ENCODE measurements at places on chromosomes 6 and 20.

- no peak for DNase-seq
These were observed 91.7 kb upstream of the KCNQ5 start for GRCh38 chr6:72530152-72530551.

DNA sequence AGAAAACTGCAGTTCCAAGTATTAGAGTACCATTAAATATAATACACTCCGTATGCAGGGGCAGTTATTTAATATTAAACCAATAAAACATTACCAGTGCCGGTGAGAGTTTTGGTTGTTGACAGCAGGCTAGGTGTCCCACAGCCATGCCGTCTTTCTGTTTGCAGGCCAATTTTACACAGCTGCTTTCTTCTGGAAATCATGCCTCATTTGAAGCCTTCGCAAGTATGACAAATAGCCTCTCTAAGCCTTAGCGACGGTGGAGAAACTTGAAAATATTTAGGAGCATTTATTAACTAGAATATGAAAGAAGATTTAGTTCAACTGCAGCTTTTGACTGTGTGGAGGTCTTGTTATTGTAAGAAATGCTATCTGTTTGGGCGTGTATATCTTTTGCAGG, 226.0 kb downstream of the BMP2 start:
- DNase-seq: no peak

DNA sequence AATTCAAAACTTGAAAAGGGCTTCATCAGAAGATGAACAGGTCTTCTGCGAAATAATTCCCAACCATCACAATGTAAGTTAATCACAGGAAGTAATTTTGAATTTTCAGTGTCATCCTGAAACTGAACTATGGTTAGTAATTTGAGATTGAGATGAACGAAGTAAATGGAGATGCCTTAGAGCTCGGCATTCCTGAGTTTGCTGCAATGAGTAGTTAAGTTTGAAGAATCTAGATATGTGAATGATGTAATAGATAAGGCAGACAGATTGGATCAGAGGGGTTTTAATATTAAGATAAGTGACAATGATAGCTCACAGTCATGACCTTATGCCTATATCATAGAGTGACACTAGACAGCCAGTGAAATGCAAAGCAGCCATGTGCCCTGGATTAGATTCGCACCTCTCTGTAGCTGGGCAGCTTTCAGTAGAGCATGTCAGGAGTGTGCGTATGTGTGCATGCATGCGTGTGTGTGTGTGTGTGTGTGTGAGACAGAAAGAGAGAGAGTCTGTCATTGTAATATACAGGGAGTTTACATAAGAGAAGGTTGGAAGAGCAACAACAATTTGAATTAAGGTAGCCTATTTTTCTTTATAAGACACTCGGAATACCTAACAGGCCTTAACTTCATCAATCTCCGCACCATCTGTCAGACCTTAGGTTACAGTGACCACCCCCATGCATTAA, 233.0 kb downstream of the GMPR start:
- DNase-seq: no peak

GRCh38 chr20:50987493-50988210, 29.0 kb downstream of the MOCS3 start:
- peak; percentile 57 for DNase-seq

DNA sequence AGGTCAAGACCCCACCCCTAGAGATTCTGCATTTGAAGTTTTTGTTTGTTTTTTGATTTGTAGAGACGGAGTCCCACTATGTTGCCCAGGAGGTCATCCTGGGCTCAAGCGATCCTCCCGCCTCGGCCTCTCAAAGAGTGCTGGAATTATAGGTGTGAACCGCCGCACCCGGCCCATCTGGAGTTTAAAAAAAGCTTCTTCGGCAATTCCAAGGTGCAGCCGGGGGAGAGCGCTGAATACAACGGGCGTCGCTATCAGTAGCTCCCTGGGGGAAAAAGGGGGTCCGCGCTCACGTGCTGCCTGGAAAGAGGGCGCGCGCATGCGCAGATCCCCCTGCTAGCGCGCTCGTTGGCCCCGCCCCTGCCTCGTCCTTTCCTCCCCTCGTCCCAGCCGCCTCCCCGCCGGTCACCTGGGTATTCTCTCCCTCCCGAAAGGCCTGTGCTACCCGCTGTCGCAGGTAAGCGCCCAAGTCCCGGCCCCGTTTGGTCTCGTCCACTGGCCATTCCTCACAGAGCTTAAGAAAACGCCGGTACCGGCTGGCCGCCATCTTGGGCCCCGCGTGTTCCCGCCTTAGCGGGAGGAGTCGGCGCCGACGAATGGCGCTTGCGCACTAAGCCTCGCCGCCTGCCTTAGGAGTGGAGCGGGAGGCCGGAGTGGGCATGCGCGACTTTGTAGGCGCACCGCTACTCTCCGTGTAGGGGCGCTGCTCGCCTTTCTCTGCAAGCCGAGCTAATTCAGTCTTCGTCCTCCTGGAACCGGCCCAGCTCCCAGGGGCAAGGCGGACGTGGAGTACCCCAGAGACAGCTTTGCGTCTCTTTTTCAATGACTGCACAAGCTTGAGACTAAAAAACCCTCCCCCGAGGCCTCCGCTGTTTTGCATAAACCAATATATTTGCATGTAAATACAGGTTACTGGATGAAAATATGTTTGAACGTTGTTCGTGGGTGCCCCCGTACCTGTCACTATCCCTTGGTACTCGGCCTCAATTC, at the start of gene UQCC2:
UQCC2 (minus strand) TSS at position 561 of the 990 bp plus-strand sequence; CDS start at position 547, 14 bp downstream.
- DNase-seq: peak; percentile 97

- no peak for DNase-seq
These were observed 64.6 kb downstream of the PLG start for GRCh38 chr6:160766657-160766988.

- DNase-seq: no peak
These were observed 80.2 kb upstream of the PRDM1 start for GRCh38 chr6:106005954-106006353.

GRCh38 chr6:138491017-138491416, 8.3 kb downstream of the NHSL1 start:
- DNase-seq: no peak

GRCh38 chr20:36313476-36313875, 7.3 kb downstream of the DLGAP4 start:
- DNase-seq: no peak

GRCh38 chr6:43355862-43356590, 13.4 kb downstream of the ZNF318 start:
- no peak for DNase-seq

DNA sequence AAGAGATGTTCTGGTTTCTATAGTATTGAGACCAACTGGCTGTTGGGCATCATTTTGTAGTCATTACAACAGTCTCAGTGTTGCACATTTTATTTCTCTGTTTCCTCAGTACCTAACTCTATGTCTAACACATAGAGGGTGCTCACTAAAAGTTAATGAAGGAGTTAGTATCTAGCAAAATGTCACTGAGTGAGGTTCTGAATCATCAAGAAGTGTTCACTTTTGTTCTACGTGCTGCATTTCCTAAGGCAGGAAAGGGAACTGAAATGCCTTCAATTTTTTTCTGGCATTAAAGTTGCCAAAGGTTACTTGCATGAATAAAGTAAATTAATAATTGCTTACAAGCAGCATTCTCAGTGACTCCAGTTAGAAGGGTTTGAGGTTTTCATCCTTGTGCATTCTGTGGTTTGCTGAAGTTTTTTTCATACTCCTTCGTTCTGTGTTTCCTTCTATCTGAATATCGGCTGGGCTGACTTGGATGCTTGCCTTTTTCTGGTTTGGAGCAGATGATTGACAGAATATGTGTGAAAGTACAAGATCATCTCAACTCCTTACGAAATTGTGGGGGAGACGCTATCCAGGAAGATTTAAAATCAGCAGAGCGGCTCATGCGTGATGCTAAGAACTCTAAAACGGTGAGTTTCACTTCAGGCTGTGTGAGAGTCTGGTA, 114.5 kb upstream of the SCGN start:
- DNase-seq: no peak

GRCh38 chr20:9977629-9978028, 57.2 kb upstream of the ANKEF1 start:
- no peak for DNase-seq

DNA sequence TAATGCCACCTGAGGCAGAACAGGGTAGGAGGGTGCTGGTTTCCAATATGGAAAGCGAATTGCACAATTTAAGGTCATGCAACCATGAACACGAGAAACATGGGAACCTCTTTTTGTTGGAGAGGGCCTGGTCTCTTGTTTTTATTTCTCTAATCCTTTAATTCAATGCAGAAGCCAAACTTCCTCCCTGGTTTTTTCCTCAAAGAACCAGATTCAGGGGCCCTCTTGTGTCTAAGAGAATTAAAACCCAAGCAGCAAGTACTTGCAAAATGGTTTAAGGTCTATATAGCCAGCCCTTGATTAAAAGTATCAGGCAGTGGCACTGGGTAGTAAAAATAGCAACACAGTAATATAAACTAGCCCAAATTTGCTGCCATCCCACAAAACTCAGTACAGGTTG, 19.5 kb downstream of the GSTA4 start:
- no peak for DNase-seq

- no peak for DNase-seq
These were observed 26.0 kb downstream of the ZC3H12D start for GRCh38 chr6:149458806-149459205.

DNA sequence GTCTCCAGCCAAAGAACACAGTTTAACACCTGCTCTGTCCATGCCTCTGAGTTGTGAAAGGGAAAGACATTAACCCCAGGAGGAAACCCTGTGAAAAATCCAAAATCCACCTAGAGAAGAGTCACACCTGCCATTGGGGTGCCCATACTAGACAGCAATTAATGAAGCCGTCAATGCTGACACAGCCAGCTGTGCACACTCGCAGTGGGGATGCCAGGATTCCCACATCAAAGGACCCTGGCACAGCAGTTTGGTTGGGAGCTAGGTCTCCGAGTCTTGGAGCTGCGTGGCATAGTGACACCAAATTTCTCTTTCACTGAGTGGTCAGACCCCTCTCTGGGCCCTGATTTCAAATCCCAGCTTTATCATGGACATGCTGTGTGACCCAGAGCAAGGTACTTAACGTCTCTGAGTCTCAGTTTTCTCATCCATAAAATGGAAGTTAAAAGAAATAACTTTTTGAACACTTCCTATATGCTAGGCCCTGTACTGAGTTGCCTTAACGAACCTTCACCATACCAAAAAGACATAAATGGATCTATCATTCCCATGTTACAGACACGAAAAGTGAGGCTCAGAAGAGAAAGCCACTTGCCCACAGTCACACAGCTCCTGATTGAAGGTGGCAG, 30.8 kb downstream of the BPIFB1 start:
- no peak for DNase-seq

- DNase-seq: no peak
These were observed 28.5 kb downstream of the CDC5L start for GRCh38 chr6:44415873-44416502.

DNA sequence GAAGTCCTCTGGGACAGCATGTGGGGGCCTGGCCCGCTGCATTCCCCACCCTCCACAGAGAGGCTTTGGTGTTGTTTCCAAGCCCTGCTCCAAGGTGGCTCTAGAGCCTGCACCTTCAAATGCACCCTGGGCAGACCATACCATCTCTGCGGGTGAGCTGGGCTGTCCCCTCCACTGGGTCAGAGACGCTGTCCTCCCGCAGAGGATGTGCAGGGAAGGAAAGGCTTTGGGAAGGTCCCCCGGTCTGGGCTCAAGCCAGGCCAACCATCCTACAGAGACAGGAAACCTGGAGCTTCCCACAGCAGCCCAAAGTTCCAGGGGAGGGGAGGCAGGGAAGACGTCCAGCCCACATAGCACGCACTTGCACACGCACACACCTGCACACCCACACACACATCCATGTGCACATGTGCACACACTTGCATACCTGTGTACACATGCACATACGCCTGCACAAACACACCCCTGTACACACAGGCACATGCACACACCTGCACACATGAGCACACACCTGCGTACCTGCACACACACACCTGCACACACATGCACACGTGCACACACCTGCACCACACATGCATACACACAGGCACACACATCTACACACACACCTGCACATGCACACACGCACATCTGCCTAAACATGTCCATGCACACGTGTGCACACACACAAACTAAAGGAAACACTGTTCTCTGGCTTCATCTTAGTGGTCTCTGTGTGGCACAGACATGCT, 155.4 kb downstream of the ERMARD start:
- no peak for DNase-seq

- DNase-seq: no peak
These were observed 68.6 kb downstream of the ARHGAP18 start for GRCh38 chr6:129641344-129641743.

GRCh38 chr6:108625581-108625980, 64.9 kb downstream of the FOXO3 start:
- no peak for DNase-seq

DNA sequence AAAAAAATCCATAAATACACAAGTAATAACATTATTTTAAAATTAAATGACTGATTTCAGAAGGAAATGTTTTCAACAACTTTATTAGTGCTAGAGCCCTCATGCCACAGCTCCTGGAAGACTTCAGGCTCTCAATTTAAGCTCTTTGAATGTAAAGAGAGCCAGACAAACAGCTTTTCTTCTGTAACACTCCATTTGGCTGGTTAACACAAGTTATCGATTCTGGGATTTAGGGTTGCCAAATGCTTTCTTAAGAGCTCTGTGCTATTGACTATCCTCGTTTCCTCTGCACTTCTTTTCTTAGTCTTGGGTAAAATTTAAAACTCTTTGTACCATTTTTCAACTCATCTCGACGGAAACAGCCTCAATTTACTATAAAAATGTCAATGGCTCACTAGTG, 402.5 kb downstream of the PRKN start:
- DNase-seq: no peak

GRCh38 chr20:46375771-46376170, 30.6 kb downstream of the ELMO2 start:
- no peak for DNase-seq

GRCh38 chr6:46530896-46531295, 39.6 kb upstream of the RCAN2 start:
- no peak for DNase-seq

DNA sequence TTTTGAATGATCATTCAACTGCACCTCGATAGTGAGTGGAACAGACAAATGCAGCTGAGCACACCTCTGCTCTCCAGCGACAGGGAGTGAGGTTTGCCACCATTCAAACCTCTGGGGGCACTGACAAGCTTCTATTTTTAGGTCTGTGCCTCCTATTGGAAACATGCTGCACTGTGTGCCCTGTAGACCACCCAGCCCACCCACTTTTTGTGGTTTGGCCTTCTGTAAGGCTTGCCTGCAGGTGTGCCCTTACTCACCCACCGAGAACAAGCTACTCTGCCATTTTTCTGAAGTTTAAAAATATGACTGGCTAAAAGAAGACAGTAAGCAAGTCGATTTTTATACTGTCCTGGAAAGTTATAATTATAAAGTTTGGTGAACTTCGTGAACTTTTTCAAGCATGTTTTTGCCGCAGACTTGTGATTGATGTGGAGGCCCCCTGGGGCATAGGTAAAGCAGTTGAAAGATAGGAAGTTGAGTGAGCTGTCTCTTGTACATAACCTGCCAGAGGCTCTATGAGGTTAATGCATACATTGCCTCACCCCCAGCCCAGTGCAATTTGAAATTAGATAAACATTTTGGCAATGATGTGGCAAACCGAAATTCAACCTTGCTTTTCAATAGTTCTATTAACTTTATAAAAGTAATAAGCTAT, 53.8 kb downstream of the ADGRG6 start:
- no peak for DNase-seq

GRCh38 chr20:51635680-51636079, 93.2 kb upstream of the NFATC2 start:
- DNase-seq: no peak

- no peak for DNase-seq
These were observed 128.1 kb upstream of the DOK5 start for GRCh38 chr20:54347166-54347833.

- no peak for DNase-seq
These were observed 4.8 kb downstream of the CST3 start for GRCh38 chr20:23632711-23633573.

GRCh38 chr6:17957498-17957897, 29.9 kb downstream of the KIF13A start:
- DNase-seq: no peak

GRCh38 chr6:139698526-139699176, 324.2 kb upstream of the CITED2 start:
- DNase-seq: no peak
